H7 (cell line): ENCODE measurements at places on chromosomes 7 and 10.

DNA sequence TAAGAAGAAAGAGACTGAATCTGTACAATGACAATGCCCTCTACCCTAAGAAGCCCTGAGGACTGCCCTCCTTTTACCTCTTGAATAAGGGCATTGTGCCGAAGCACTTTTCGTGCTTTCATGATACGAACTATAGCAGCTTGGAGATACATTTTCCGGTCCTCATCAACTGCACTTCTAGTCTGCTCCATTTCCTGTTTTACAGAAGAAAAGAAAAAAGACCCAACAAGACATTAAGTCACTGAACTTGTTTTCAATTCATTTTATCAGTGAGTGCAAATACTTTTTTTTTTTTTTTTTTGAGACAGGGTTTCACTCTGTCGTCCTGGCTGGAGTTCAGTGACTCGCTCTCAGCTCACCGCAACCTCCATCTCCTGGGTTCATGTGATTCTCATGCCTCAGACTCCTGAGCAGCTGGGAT is 78.4 kb downstream of the CUL2 start:
- no peak for DNase-seq

GRCh38 chr10:51052163-51052562 is 22.1 kb upstream of the PRKG1 start:
- no peak for DNase-seq

- DNase-seq = no peak
Measured at GRCh38 chr7:977326-978048, 2.1 kb upstream of the COX19 start.

- no peak for DNase-seq
Measured at GRCh38 chr7:1940402-1940786, 270.3 kb downstream of the ELFN1 start.

DNA sequence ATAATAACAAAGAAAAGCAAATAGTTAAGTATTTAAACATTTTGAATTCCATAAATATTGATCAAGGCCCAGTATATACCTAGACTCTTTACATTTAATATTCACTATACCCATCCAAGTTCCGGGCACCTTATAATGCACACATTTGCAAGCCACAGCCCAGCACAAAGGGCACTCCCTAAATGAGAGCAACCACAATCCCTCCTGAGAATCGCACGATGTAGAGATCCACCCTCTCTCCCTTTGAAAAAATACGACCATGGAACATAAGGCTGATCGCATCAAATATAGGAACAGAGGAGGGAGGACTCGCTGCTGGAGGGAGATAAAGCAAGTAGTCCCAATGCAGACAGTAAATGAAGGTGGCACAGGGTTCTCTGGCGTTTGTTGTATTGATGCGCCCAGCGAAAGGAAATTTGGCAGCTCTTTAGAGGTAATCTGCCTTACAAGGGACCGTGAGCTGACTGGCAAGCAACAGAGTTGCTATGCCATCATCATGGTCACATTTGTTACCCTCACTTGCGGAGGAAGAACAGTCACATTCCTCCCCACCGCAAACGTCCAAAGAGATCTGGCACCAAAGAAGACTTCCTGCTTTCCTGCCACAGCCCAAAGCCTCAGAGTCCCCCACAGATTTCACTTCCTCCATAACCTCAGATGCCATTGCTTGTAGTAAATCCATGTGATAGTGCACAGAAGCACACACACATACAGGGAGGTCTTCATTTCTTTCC is 16.1 kb upstream of the TAS2R40 start:
- no peak for DNase-seq

DNA sequence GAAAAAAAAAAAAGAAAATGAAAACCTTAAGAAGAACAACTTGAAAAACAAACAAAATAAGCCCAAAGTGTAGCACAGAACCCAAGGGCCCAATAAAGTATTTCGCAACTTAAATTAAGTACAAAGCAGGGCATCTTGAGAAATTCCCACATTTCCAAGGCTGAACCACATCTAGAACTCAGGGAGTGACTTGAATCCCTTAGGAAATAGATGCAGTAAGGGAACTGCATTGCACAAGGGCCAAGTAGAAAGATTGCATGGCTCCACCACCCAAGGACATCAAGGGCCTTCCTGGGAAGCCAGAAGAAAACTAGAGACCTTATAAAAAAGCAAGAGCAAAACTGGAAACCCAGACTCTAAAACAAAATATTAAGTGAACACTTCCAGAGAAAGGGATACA is 352.7 kb downstream of the CXCL12 start:
- no peak for DNase-seq
